ENCODE measurements at places on chromosomes 3 and 15.

- no peak for DNase-seq
Measured at GRCh38 chr3:160435095-160435494, 14.5 kb downstream of the TRIM59 start.

GRCh38 chr3:76367281-76367680, 581.9 kb upstream of the ZNF717 start:
- no peak for DNase-seq

- no peak for DNase-seq
Measured at GRCh38 chr3:4802903-4803302, 176.3 kb upstream of the BHLHE40 start.

- no peak for DNase-seq
Measured at GRCh38 chr15:70442211-70442610, 321.1 kb downstream of the UACA start.

- no peak for DNase-seq
Measured at GRCh38 chr3:99803297-99803696, 14.4 kb upstream of the CMSS1 start.
